Astrocyte (in vitro differentiated cells and primary cell): ENCODE measurements at places on chromosomes 16 and 17.

DNA sequence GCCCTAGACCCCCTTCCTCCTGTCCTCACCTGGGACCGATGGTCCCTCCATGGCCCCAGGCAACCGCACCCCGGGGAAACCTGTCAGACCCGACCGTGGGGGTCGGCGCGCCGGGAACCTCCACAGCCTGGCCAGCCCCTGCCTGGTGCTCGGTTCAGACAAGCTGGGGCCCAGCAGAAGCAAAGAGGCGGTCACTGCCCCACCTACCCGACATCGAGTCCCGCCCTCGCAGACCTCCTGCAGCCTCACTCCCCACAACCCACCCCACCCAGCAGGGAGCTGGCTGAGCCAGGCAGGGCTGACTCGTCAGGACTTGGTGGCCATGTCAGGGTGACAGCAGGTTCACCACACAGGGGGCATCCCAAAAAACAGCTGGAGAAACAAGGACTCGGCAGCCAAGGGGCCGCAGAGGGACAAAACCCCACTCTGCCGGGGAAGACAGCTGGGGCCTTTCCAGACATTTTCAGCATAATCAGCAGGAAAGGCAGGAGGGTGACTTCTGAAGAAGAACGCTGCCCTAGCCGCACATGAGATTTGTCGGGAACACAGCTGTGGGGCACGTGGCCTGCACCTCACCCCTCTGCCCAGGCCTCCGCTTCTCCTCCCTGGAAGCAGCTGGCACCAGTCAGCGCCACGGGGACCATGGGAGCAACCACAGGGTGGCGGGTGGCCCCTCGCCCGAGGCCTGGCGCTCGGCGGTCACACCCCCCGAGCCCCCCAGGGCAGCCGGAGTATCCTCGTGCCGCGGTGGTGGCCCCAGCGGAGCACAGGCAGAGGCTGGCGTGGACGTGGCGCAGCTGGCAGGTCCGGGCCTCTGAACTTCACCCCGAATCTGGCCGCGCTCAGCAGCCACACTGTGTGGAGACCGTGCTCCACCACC is 22.9 kb downstream of the GNPTG start:
- DNase-seq: no peak

- DNase-seq: no peak
These were observed 76.0 kb downstream of the EMP2 start for GRCh38 chr16:10504404-10504885.

- no peak for DNase-seq
These were observed 9.7 kb upstream of the BAHCC1 start for GRCh38 chr17:81385320-81386111.

- no peak for DNase-seq
These were observed 4.8 kb downstream of the RPA1 start for GRCh38 chr17:1834380-1835149.

DNA sequence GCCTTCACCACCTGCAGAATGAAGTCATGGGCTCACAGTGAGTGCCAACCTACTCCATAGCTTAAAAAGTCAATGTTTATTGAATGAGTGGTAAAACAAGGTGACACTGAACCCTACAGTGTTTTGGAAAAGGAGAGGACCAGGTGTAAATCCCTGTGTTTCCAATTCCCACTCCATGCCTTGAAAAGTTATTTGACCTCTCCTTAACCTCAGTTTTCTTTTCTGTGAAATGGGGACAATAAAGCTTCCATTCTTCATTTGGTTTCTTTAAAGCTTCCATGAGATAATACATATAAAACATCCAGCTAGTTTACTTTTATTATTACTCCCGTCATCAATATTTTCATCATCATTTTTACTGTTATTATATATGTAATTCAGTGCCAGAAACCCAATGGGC is 48.0 kb upstream of the ACSM2B start:
- no peak for DNase-seq

- DNase-seq: no peak
These were observed 10.0 kb downstream of the ZNF689 start for GRCh38 chr16:30600215-30600614.

DNA sequence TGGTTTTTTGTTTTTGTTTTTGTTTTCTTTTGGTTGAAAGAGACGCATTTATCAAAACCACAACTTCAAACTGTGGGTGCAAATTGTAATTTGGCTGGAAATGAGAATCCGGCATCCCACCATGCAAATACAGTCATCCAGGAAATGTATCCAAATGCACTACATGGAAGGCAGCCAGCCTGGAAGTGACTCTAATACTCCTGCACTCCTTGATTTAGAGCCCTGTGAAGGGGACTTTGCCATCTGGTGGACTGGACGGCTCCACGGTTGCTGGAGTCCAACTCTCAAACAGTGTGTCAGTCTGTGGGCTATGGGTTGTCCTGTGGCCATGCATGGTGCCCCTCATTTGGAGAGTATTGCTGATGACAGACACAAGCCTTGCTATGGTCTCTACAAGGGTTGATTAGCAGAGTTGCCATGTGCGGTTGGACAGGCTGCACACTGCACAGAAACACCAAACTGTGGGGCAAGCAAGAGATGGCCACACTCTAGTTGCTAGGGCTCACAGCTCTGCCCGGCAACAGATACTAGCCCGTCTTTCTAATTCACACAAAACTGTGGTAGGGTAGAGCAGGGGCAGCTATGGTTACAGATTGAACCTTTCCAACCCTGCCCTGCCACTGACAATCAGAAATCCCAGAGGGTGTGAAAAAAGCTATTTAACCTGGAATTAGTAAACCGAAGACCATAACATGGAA is 62.4 kb downstream of the VAT1L start:
- no peak for DNase-seq

- no peak for DNase-seq
These were observed at the start of gene ZPBP2 for GRCh38 chr17:39867880-39868553. TSS of gene ZPBP2 (plus strand) at chr17:39868202. CDS start at chr17:39868355, 153 bp downstream.

DNA sequence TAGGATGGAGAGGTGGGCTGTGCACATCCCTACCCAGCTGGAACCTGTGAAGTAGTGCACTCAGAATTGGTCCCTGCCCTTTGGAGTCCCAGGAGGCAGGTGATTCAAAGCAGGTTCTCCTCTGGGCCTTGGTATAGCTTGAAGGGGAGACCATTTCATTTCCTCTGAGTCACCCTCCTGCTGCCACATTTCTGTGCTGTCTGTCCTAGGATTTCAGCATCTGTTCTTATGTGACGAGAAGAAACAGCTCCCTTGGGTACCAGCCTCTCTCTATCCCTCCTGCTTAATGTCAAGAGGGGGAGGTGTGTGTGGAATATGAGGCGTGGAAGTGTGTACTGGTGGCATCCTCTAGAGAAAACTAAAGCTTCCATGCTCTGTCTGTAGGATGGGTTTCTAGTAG is 5.0 kb upstream of the NFE2L1 start:
- DNase-seq: no peak

GRCh38 chr16:78972986-78973385 is 627.6 kb downstream of the MAF start:
- DNase-seq: no peak

DNA sequence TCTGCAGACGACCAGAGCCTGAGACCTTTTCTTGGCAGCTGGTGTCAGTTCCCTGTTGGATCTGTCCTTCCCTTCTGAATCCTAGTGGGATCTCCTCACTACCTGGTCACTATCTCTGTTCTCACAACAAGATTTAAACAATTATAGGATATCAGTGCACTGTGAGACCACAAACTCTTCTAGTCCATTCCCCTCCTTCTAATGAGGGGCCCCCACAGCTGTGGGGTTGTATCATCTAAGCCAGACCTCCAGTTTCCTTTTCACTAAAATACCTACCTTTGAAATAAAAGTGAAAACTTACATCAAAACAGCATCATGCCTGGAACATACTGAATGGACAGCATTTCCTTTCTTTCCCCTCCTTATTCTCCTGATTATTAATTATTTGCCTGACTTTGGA is 233.2 kb downstream of the PRKCA start:
- no peak for DNase-seq

GRCh38 chr16:27617665-27618064 is 67.7 kb downstream of the KATNIP start:
- DNase-seq: peak; percentile 35

DNA sequence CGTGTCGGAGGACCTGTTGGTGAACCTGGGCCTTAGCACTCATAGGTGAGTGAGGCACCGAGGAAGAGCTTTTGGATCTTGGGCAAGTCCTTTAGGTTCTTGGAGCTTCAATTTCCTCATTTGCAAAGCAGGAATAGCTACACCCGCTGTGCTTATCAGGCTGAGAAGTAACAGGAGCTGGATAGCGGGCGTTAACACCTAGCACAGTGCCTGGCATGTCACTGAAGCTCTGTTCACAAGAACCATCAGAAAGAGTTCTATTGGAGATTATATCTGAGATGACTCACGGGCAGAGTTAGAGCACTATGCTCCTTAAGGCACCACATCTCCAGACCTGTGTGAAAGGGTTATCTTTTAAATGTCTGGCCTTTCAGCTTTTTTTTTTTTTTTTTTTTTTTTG is 12.8 kb downstream of the MEOX1 start:
- DNase-seq: no peak

DNA sequence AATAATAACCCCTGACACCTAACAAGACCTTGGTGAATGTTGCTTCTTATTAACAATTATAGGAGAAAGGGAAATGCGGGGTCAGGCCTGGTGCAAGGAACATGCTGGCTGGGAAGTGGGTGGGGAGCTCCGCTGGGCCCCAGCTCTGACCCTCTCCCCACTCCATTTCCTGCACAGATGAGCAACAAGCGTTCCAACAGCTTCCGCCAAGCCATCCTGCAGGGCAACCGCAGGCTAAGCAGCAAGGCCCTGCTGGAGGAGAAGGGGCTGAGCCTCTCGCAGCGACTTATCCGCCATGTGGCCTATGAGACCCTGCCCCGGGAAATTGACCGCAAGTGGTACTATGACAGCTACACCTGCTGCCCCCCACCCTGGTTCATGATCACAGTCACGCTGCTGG is 23.0 kb downstream of the RHBDL3 start:
- no peak for DNase-seq

DNA sequence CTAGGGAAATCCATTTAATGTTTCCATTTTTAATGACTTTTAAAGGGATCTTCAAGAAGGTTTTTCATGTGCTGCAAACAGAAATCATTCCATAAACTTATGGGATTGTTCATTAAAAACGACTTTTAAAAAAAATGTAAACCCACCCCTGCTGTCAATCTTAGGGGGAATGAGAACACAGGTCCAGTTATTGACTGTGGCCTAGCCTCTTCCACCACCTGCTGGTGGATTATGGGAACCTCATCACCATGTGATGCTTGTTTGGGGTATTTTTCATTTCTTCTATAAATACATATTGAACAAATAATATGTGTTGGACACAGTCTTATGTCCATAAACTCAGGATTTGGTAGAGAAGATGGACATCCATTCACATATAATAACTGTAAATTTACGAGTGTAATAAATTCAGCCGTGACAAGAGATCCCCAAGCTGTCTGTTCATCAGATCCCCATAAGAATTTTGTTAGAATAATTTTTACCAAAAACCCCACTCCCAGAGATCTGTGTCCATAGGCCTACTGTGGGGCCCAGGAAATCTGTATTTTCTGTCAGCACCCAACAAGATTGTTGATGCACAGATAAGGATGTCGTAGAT is 42.0 kb upstream of the TMC5 start:
- no peak for DNase-seq

DNA sequence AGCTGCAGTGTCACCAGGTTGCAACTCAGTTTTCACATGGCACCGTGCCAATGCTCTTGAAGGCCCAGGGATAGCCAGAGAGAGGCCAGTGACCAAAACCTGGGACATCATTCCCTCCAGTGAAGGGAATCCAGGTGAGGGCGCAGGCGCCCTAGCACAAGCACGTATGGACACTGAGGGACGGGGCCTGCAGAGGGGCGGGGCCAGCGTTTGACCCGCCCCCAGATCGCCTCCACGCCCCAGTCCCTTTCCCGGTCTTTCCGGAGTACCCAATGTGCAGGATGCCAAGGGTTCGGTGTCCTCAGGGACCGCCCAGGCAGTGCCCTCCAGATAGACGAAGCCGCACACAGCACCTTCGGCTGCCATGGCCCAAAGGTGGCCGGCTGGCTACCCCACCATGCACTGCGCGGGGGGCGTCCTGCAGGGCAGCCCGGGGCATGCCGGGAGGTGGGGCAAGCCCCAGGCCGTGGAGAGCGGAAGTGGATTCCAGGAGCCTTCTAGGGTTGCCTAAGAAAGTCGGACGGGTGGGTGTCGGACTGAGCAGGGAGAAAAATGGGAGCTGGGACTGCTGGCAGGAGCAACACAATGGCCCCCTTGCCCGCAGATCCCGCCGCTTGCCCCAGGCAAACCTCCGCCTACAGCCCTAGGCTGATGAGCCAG is 4.6 kb downstream of the SLC12A4 start:
- no peak for DNase-seq

GRCh38 chr16:52787709-52788108 is 240.8 kb upstream of the TOX3 start:
- DNase-seq: no peak

DNA sequence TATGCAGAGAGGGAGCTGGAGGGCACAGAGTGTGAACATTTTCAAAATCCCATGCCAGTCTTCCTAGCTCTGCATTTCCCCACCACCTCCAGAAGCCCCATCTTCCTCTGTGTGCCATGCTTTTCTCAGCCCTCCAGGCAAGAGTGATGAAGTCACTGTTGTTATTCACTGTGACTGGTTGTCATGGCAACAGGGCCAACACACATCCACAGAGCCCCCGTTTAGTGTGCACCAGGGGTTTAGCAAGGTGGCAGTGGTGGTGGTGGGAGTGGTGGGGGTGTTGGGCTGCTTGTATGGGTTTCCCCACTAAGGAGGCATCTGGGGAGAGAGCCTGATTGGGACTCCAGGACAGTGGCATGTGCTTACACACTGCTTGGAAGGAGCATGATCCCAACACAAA is 309.9 kb upstream of the ASIC2 start:
- DNase-seq: no peak

- peak; percentile 67 for DNase-seq
These were observed 6.3 kb upstream of the MMP28 start for GRCh38 chr17:35801583-35802224.

GRCh38 chr17:6903326-6903900 is 71.9 kb upstream of the TEKT1 start:
- no peak for DNase-seq

- no peak for DNase-seq
These were observed 567.4 kb upstream of the SOX9 start for GRCh38 chr17:71553381-71553780.

DNA sequence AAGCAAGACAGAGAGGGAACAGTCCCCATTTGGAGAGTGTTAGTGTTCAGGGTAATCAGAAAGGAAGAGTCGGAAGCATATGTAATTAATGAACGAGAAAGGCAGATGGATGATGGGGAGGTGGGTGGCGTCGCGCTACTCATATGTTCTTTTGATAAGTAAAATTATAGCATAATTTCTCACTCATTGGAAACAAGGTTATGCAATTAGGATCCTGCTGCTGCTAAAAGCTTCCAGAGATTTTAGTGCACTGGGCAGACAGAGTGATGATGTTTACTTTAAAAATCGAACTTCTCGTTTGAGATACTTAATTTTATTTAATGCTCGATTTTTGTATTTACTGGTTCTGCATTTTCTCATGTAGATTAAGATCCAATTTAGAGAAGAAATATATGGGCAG is 96.2 kb downstream of the PRKCA start:
- no peak for DNase-seq
